ENCODE measurements at places on chromosomes 12 and 14.

- DNase-seq, result no peak
These were observed 18.9 kb upstream of the CERS5 start for GRCh38 chr12:50185970-50186663.

DNA sequence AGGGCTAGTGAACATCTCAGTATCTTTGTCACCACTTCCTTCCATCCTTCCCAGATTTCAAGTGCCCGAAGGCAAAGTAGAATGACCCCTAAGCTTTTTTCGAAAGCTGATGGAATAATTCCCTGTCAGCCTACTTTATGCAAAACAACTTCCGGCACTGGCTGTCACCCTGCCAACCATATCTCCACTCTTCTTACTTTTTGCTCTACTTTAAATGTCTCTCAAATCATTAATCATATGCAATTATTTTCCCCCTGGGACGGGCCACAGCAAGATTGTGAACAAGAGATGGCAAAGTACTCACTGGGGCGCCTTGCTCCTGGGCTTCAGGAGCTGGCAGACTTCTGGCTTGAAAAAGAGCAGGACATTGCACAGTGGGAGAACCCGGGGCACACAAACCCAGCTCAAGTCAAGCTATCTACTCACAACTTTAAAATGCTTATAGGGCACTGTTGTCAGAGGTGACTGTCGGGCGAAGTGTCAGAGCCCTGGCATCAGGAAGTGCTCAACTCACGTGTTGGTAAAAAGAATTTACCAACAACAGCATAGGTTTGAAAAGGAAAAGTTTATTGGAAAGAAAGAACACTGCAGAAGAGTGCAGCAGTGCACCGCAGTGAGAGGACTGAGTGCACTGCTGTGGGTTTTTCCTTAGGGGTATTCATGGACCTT, 373.5 kb downstream of the PAWR start:
- no peak for DNase-seq

DNA sequence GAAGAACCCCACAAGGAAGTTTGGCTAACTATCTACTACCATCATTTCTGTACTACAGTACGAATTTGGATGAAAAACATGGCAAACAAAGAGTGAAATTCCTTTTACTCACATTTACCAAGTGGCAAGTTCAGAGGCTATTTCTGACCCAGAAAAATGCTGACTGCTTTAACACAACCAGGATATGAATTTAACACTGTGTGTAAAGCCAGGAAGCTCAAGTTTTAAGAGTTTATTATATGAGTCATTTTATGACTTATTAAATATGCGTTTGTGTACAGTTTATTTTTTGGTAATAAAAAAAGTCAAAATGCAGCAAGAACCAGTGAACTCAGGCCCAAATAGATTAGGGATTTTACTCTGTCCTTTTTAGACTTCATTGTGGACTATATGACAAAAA, 58.4 kb upstream of the STAC3 start:
- no peak for DNase-seq

DNA sequence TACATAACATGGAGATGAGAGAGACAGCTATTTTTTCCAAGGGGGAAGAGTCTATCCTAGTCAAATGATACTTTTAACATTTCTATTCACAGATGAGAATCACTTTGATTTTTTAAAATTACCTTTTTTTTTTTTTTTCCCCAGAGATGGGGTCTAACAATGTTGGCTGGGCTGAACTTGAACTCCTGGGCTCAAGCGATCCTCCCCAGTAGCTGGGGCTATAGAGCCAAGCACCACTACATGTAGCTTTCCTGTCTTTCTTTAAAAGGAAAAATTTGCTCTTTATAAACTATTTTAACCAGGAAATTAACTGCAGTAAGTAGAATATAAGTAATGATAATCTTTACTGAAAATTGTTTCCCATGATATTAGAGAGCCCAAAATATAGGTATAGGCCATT, 3.3 kb downstream of the PRICKLE1 start:
- DNase-seq, result no peak

DNA sequence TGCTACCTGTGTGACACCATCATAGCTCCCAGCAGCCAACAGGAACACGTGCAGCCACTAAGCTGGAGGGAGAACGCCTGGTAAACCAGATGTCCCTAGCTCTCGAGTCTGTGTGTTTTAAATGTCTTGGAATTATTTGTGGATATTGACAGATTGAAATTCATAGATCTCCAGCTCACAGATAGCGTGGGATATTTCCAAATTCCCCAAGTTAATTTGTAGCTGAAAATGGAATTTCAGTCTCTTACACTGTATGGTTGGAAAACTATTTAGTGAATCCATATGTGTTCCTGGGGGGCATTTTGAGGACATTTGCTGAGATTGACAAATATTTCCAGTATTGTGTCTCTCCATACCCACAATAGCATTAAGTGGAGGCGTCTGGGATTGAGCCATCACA, 618.6 kb upstream of the TMEM132C start:
- no peak for DNase-seq

- no peak for DNase-seq
These were observed 278.8 kb downstream of the ZFP36L1 start for GRCh38 chr14:68513838-68514607.

DNA sequence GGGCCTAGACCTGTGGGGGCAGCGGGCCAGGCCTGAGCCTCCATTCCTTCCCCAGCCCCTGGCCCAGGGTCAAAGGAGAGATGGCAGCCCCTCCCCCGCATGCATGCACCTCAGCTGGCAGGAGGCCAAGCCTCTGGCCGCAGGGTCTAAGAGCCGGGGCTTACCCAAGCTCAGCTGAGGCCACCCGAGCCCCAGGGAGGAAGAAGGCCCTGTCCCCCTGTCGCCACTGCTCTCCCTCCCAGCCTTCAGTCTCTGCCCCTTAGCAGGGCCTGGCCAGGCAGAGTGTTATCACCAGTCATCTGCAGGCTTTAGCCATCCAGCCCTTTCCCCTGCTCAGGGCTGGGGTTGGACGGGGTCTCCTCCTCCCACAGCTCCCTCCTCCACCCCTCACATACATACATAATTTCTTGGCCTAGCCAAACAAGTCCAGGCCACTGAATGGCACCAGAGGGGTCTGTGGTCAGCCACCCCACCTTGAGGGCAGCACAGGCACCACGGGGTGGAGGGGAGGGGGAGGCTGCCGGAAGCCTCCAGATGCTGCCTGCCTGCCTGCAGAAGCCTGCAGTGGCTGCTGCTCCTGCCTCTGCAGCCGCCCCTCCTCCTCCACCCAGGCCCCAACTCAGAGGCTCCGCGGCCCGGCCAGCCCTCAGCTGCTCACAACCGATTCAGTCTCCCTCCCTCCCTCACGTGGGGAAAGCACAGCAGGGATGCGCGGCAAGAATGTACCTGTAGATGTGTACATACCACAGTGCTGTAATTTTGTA, 22.8 kb downstream of the RAB35 start:
- peak; percentile 59 for DNase-seq

- no peak for DNase-seq
These were observed 12.6 kb upstream of the SNX6 start for GRCh38 chr14:34642595-34642994.

DNA sequence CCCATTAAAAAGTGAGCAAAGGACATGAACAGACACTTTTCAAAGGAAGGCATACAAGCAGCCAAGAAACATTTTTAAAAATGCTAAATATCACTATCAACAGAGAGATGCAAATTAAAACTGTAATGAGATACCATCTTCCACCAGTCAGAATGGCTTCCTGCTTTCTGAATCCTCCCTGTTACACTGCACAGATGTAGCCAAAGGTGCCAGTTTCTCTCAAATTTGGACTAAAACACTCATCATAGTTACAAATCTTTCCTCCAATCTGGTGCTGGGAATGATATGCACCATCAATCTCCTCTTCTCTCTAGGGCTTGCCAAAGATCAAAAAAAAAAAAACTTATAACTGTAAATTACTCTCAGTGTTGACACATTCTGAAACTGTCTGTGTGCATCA, 311.8 kb upstream of the CLEC14A start:
- no peak for DNase-seq

GRCh38 chr12:108788076-108788782, 56.9 kb upstream of the CORO1C start:
- DNase-seq, result peak; percentile 68

DNA sequence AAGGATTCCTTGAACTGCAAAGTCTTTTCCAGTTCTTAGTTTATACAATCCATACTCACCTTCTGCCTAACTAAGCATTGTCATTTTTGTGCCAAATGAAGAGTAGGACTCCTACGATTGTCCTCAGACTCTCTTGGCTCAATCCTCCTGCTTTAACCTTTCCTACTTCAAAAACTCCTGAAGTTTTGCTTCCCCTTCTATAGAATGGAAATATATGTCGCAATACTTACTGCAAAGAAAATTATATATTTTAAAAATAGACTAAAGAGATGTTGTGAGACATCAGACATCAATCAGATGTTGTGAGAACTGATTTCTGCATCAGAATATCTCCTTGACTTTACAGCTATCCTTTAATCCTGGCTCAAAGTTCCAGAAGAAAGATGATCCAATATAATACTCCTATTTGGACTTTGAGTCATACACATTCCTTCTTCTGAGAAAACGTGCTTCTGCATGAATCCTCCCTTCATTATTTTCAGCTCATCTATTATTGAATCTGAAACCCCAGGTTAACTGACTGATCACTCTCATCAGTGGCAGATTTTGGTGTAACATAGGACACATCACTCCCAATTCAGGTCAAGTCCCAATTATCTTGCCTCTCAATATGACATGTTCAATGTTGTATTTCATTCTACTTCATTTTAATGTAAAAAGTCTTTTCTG, 48.8 kb downstream of the A2M start:
- no peak for DNase-seq
